ENCODE measurements at places on chromosomes 7 and 10.

GRCh38 chr7:1325646-1326510 lies 93.2 kb downstream of the UNCX start:
- DNase-seq: no peak

DNA sequence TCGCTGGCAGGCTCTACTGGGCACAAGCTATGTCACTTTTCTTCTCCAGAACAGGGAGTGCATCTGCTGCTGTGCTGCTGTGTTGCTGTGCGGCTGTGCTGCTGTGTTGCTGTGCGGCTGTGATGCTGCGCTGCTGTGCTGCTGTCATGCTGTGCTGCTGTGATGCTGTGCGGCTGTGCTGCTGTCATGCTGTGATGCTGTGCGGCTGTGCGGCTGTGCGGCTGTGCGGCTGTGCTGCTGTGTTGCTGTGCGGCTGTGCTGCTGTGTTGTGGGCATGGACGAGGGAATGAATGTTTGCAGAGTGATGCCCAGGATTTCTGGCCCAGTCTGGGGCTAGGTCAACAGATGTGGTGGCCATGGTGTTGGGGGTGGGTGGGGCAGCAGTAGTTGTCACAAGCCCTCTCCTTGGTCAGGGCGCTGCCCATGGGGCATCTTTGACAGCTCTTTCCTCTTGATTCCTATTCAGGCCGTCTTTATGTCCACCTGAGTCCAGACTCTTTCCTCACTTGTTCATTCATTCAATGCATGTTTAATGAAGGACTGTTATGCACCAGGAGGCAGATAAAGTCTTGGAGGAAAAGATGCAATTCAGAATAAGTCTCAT lies 55.6 kb downstream of the C10orf120 start:
- no peak for DNase-seq

GRCh38 chr10:4181081-4181480 lies 396.1 kb upstream of the KLF6 start:
- DNase-seq: no peak

DNA sequence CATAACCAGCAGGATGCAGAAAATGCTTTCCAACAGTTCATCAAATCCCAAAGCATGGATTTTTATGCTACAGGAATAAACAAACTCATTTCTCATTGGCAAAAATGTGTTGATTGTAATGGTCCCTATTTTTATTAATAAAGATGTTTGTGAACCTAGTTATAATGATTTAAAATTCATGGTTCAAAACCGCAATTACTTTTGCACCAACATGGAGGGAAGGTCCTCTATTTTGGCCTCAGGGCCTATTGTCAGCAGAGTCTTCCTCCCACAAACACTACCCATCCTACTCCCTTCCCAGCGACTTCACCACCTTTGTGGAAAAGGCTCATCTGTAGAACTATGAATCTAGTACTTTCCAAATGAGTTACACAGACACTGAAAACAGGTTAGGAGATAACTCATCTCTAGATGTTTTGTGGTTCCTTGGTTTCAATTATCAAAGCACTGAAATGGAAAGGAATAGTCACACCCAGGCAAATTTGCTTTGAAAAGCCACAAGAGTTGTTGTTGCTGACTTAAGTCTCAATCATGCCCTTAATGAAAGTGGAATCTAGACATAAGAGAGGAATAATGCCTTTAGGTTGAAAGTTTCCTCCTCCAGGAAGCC lies 59.4 kb upstream of the FRMD4A start:
- no peak for DNase-seq

GRCh38 chr7:115754226-115754625 lies 276.3 kb downstream of the TFEC start:
- no peak for DNase-seq

DNA sequence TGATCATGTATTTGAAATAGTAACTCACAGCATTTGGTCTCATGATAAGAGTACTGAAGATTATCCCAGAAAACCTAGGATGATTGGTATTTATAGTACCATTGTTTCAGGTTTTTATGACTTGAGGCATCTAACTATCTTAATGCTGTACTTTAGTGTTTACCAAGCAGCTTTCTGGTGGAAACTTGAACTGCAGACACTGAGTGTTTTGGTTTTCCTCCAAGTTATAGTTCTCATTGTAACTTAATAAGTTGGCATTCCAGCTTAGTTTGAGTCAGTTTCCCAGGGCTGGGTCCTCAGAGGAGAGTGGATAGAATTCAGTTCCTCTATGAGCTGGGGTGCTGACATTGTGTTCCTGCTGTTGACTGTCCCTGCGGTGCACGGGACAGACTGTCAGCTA lies 50.4 kb downstream of the SEC23IP start:
- DNase-seq: peak; percentile 54

GRCh38 chr10:113941140-113941539 lies 86.7 kb downstream of the NHLRC2 start:
- no peak for DNase-seq

- DNase-seq: peak; percentile 26
Measured at GRCh38 chr7:116441534-116441933, 58.0 kb upstream of the CAV2 start.

- no peak for DNase-seq
Measured at GRCh38 chr10:86072413-86072812, 294.2 kb downstream of the GRID1 start.

DNA sequence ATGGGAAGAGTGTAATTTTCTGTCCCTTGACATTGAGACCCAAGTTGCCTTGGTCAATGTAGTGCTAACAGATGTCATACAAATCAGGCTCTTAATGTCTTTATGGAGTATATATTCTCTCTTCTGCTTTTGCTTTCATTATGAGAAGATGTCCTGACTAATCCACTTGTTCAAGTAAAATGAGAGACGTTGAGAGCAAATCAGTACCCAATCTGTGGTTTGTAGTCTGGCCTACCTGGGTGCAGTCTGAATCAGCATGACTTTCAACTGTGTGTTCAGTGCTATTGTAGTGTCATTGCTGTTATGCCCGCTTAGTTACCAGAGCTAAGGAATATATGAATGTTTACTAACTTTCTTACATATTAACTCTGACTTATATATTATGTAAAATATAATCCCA lies 612.4 kb downstream of the ANKRD7 start:
- no peak for DNase-seq

- DNase-seq: peak; percentile 86
Measured at GRCh38 chr7:96303686-96304443, 18.0 kb downstream of the SLC25A13 start.

- DNase-seq: no peak
Measured at GRCh38 chr10:122264931-122265330, 6.2 kb upstream of the BTBD16 start.

- peak; percentile 55 for DNase-seq
Measured at GRCh38 chr10:69807122-69807521, 5.4 kb downstream of the COL13A1 start.

- DNase-seq: no peak
Measured at GRCh38 chr10:63103971-63104409, 29.1 kb upstream of the NRBF2 start.

DNA sequence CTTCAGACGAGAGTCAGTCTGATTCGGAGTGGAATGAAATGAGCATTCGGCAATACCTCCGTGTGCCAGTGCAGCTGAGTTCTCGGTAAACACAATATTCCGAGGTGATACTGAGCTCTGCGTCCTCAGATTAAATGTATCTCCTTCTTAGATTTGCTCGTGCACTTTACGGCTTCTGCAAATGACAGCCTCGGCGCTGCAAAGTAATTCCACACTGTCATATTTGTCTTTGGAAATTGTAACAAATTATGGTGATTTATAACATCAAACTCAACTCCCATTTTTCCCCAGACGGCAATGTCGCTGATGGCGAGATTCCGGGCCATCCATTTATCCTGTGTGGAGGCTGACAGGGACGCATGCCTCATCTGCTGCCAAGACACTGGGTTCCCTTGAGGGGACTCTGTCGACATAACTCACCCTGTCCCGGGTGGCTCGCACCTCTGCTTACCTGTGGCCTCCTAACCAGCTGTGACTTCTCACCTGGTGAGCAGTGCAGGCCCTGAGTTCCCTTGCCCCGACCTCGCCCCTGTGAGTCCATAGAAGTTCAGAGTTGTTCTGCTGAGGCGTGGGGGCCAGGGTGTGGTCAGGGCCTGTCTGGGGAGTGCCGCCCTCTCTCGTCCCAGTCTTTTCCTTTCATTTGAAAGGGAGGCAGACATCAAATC lies 201.9 kb downstream of the ADARB2 start:
- DNase-seq: no peak

DNA sequence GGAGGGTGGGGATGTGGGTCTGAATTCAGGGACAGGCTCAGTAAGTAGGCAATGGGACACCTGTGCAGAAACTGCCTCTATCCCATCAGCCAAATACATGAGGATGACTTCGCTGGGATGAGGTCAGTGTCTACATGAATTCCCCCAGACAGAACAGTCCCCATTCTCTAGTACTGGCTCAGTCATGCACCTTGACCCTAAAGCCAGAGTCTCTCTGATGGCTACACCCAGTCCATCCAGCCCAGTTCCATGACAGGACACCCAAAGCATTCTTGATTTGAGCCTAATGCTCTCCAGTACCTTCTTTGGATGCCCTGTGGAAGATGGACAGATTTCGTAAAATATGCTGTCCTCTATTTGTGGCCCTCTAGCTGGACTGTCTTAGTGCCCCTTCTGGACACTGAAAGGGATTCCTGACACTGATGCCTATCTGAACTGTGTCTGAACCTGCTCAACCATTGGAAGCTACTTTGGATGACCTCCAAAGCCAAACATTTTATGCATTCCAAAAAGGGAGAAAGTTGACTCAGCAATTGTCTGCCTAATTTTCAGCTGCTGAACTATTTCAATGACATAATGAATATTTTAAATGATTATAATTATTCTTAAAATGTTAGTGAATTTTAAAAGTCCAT lies 14.6 kb downstream of the SFRP4 start:
- peak; percentile 57 for DNase-seq

DNA sequence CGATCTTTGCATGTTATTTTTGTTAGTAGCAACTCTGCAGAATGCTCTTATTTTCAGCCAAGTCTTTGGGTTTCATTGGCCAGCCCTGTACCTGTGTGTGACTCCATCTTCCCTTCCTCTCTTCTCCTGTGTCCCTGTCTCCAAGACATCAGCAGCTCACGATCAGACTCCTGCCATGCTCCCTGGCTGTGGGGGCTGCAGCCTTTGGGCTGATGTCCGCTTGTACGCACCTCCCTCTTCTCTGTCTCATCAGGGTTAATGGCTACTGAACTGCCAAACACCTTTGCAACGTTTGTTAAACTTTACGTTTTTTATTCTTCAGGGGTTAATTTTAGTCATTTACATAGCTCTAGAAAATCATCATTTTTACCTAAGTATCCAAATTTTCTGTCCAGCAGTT lies 103.5 kb upstream of the RET start:
- no peak for DNase-seq

GRCh38 chr10:63137306-63137705 lies 4.2 kb downstream of the NRBF2 start:
- DNase-seq: peak; percentile 94

DNA sequence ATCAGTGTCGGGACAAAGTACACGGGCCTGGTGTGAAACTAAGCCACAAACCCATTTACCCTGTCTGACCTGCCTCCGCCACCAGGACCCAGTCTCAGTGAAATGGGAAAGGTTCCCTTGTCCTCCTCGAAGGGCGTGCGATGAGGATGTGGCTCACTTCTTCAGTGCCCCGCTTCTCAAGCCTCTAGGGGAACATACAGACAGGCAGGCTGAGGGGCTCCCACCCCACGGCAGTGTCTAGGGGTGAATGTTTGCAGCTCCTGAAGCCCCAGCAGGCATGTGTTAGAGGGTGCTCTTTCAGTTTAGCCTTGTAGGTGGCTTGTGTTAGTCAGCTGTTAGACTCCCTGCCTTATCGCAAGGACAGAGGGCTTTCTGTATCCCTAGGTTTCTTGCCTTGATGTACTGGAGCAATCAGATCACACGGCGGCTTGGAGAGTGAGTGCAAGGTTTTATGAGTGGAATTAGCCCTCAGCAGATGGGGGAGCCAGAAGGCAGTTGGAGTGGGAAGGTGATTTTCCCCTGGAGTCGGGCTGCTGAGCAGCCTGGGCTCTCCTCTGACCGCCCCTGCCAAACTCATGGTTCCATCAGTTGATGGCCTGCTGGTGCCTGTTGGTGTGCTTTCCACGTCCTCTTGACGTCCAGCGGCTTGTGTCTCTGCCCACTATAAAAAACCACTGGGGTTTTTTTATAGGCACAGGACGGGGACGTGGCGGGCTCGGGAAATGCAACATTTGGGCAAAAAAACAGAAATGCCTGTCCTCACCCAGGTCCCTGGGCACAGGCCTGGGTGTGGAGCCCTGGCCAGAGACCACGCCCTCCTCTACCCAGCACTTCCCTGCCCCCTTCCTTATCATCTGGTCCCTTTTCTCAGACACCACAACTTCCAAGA lies 759 bp downstream of the NUDT1 start:
- DNase-seq: peak; percentile 41

DNA sequence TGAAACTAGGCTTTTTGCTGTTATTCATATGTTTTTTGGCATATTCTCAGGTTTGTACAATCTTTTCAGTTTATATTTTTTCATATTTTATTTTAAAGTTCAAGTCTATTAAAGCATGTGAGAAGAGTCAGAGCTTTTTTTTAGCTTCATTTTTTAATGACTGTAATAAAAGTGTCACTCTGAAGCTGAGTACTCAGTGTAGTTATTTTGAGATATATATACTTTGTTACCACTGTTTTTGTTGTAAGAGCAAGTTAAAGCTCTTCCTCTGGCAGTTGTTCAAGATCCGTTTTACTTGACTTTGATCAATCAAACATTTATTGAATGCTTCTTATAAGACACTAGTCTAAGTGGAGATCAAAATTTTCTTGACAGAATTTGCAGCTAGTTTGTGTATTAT lies 37.5 kb downstream of the CASD1 start:
- no peak for DNase-seq

DNA sequence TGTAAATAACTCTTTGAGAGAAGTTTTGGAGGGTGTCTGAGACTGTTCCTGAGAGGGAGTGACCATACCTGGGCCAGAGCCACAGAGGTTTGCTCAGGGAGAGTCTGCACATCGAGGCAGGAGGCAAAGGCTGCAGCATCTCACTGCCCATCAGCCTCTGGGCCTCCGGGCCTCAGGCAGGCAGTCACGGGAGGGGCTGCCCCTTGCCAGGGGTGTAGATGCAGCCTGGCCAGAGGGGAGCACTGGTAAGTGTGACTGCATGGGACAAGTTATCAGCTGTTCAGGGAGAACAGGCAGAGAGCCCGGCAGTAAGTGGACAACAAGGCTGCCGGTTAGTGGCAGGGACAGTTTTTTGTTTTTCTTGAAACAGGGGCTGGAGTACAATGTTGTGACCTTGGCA lies 55.9 kb downstream of the ZNF467 start:
- no peak for DNase-seq

- peak; percentile 36 for DNase-seq
Measured at GRCh38 chr7:79090543-79090942, 362.9 kb downstream of the MAGI2 start.

GRCh38 chr7:157722137-157723060 lies 385.6 kb downstream of the DNAJB6 start:
- no peak for DNase-seq

- no peak for DNase-seq
Measured at GRCh38 chr7:52463341-52463740, 572.1 kb upstream of the POM121L12 start.

DNA sequence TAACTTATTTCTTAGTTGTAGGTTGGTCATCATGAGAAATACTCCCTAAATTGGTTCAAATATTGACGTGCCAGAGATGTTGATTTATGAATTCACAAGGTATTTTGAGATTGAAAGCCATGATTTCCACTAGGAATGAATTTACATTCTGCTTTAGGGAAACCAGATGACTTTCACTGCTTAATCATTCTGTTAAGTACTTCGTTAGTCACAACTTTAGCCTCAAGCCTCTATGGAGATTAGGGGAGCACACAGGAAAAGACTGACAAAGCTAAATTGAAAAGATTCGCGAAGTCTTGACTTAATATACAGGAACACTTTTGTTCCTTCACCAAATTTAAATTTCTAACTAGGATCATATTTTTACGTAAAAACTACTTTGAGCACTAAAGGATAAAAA lies 250.4 kb upstream of the CACNA2D1 start:
- DNase-seq: no peak

GRCh38 chr7:1709900-1710299 lies 39.8 kb downstream of the ELFN1 start:
- DNase-seq: no peak

All from iris pigment epithelial cell (primary cell).